ENCODE measurements at places on chromosomes 2 and 18. TPM values are rescaled to one million over a fixed set of nuclear protein-coding genes. Genes with fewer than 3 reads are reported as not detected.

The ALK gene
- not detected for polyA plus RNA-seq

The SRD5A2 gene
- not detected for polyA plus RNA-seq

The UGT1A6 gene
- 7.4 TPM for polyA plus RNA-seq

The REG3A gene
- polyA plus RNA-seq: not detected

The KCNG2 gene
- not detected for polyA plus RNA-seq

The GREB1L gene
- polyA plus RNA-seq: 1.2 TPM

The SEMA4F gene
- polyA plus RNA-seq: 8.0 TPM

The MAB21L4 gene
- 0.08 TPM for polyA plus RNA-seq

The CCDC74B gene
- 11.3 TPM for polyA plus RNA-seq

The RND3 gene
- 23.7 TPM for polyA plus RNA-seq

The RBBP8 gene
- 40.5 TPM for polyA plus RNA-seq

The CREG2 gene
- polyA plus RNA-seq: 1.4 TPM

The OTX1 gene
- polyA plus RNA-seq: 3.0 TPM

The RGPD4 gene
- not detected for polyA plus RNA-seq

The SLC23A3 gene
- polyA plus RNA-seq: 0.51 TPM

The TMEM37 gene
- 0.16 TPM for polyA plus RNA-seq

The PDE11A gene
- not detected for polyA plus RNA-seq

The LBX2 gene
- polyA plus RNA-seq: 0.67 TPM

The MTA3 gene
- 22.6 TPM for polyA plus RNA-seq

The RESP18 gene
- not detected for polyA plus RNA-seq

The TACR1 gene
- polyA plus RNA-seq: not detected

The ATRAID gene
- polyA plus RNA-seq: 156 TPM

The DLGAP1 gene
- polyA plus RNA-seq: not detected

The CFLAR gene
- 22.2 TPM for polyA plus RNA-seq

The ANKRD39 gene
- polyA plus RNA-seq: 19.2 TPM

The SEMA4C gene
- polyA plus RNA-seq: 6.6 TPM

The ATP8B1 gene
- polyA plus RNA-seq: 2.9 TPM

The FKBP7 gene
- 2.2 TPM for polyA plus RNA-seq

The LRRTM4 gene
- polyA plus RNA-seq: not detected

The MERTK gene
- polyA plus RNA-seq: 0.02 TPM

The OBSL1 gene
- polyA plus RNA-seq: 32.4 TPM

The PLGLB2 gene
- 0.11 TPM for polyA plus RNA-seq

The CFC1 gene
- polyA plus RNA-seq: not detected

The CCDC68 gene
- 0.78 TPM for polyA plus RNA-seq

The DCDC2C gene
- polyA plus RNA-seq: not detected

The SLC14A1 gene
- 0.21 TPM for polyA plus RNA-seq

The NIFK gene
- 80.4 TPM for polyA plus RNA-seq

The WNT10A gene
- 4.1 TPM for polyA plus RNA-seq

The NEDD4L gene
- polyA plus RNA-seq: 62.1 TPM

The NAT8 gene
- not detected for polyA plus RNA-seq

The TMEM247 gene
- not detected for polyA plus RNA-seq

The GPR45 gene
- not detected for polyA plus RNA-seq

The SLC11A1 gene
- 1.0 TPM for polyA plus RNA-seq

The C2orf81 gene
- polyA plus RNA-seq: 1.9 TPM

The KIF1A gene
- not detected for polyA plus RNA-seq

The ITPRIPL1 gene
- polyA plus RNA-seq: 3.2 TPM

Measured in foreskin keratinocyte (primary cell).